ENCODE measurements at places on chromosomes 11 and 22.

DNA sequence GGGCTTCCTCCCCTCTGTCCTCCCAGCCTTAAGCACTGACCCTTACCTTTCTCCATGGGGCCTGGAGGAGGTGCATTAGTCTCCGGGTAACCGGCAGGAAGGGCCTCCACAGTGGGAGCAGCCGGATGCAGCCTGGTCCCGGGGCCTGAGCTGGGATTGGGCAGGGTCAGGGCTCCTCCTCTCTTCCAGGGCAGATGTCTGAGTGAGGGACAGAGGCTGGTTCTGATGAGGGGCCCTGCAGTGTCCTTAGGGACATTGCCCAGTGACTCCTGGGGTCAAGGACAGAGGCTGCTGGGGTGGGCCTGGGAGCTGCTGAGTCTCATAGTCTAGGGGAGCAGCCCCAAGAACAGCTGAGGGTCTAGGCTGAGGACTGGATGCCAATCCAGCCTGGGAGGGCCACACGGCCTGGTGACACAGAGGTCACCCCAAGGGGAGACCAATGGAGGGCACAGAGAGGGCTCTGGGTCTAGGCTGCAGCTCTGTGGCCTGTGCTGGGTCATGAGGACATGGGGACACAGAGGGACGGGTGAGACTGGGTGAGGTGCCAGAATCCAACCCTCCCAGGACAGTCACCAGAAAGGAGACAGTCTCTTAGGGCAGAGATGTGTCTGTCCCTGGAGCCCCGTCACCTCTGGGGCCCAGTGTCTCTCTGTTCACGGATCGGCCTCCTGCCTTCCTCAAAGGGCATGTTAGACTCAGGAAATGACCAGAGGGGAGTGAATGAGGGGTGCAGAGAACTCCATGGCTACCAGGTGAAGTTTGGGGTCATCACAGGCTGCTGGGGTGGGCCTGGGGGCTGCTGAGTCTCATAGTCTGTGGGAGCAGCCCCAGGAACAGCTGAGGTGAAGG is 6.5 kb downstream of the IGLL5 start:
- DNase-seq, result no peak

DNA sequence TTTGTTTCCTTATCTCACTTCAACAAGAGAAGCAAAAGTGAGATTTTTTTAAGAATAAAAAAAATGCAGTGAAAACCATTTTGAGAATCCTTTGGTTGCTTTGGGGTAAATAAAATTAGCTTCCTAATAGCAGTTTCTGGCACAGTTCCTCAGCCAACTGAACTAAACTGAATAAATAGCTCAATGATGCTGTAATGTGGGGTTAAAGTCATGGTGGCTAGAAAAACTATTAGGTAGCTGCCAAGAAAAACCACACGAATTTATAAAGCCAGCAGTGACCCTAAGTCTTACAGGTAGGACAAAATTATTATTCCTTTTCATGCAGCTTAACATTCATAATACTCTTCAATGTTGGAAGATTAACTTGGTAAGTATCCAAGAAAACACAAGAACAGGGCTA is 142.4 kb downstream of the APIP start:
- DNase-seq, result no peak

DNA sequence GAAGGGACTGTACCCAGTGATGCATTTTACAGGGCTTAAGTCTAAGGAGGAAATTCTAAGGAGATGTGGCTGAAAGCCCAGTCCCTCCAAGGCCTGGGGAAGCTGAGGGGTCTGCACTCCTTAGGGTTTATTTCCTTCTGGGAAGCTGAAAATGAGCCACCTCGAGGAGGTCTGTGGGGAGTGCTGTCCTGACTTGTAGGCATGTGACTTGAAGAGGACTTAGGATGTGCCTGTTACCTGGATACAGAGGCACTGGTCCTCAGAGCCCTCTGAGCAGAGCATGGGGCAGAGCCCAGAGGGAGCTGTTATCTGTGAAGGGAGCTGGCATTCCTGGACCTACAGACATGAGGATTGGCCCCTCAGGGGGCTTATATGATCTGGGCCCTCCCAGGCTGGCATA is 77.1 kb downstream of the TP53I11 start:
- no peak for DNase-seq

DNA sequence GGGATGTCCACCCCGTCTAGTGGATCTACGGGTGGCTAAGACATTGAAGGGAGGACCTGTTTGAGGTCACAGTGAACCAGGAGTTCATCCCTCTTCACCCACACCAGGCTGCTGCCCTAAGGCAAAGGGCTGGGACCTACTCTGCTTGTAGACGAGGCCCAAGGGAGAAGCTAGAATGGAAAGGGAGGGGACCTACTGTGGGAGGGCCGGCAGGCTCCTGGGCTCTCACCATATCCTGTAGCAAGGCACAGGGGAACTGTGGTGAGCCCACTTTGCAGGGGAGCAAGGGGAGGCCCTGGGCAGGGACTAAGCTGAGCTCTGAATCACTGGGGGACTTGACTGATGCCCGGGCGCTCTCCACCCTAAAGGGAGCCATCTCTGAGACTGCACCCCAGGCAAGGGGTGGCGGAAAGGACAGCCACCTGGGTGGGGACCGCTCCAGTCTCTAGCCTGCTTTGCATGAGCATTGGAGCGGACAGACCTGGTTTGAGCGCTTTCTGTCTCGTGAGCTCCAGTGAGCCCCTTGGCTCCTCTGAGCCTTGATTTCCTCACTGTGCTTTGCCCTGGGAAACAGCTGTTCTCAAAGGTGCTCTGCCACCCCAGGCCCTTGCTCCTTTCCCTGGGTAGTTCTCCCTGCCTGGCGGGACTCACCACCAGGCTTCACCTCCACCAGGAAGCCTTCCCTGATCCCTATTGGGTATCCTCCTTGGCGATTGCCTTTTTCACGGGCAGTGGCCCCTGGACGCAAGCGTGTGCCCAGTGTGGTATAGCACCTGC is 24.2 kb downstream of the PARVG start:
- peak; percentile 39 for DNase-seq

- DNase-seq, result no peak
These were observed 52.0 kb downstream of the TMEM123 start for GRCh38 chr11:102400603-102401002.

DNA sequence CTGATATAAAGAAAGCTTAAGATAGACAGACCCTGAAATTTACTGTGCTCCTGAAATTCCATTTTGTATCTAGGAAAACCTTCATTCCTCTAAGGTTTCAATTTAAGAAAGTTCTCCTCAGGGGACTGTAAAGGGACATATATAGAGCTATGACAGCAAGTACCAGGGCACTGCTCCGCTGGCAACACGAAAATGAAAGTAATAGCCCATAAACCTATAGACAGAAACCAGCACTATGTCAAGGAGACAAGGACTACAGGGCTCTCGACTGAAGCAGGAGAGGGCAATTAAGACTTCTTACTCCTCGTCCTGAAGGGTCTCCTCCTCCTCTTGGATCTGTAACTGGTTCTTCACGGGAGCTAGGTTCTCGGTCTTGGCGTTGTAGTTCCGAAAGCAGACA is 6.9 kb downstream of the FEZ1 start:
- no peak for DNase-seq

DNA sequence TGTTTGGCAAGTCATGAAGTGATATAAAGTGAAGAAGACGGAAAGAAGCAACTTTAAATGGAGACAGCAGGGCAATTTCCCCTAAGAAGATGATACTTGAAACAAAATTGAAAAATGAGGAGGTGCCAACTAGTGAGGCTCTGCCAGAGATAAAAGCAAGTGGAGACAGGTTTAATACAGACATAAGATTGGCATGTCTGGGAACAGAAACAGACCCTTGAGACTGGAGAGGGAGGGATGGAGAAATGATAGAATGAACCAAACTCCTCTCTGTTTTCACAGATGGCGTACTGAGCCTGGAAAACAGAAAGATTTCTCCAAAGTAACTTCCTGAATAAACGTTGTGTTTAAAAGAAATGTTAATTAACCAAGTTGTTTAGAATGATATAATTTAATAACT is 354.5 kb upstream of the ANO5 start:
- DNase-seq, result no peak

DNA sequence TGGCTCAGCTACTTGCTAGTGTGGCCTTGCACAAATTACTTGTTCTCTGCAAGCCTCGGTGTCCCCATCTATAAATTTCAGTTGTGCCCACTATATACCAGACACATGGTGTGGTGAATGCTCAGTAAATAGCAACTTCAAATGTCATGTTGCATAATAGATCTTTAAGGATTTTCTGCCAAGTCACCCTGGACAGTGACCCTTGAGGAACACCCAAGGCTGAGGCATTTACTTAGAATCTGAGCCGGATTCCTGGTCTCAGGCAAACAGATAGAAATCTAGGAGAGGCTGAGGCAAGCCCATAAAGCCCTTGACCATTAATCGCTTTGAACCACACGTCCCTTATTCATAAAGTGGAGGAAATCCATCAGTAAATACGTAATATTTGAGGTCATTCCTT is 9.7 kb downstream of the TEAD1 start:
- DNase-seq, result no peak

- no peak for DNase-seq
These were observed 141.3 kb upstream of the CCDC90B start for GRCh38 chr11:83427501-83427900.
